ENCODE measurements at places on chromosomes 13 and 19.
A peak's percentile ranks its signal among the peaks of the same experiment; 100 is the strongest.

- no peak for DNase-seq
These were observed 1108.8 kb upstream of the PCDH20 start for GRCh38 chr13:62524498-62524897.

GRCh38 chr19:10538204-10538983, 5.3 kb upstream of the ATG4D start:
- DNase-seq: no peak

- DNase-seq: peak; percentile 75
These were observed 2.0 kb upstream of the ARHGAP45 start for GRCh38 chr19:1064661-1065605.

DNA sequence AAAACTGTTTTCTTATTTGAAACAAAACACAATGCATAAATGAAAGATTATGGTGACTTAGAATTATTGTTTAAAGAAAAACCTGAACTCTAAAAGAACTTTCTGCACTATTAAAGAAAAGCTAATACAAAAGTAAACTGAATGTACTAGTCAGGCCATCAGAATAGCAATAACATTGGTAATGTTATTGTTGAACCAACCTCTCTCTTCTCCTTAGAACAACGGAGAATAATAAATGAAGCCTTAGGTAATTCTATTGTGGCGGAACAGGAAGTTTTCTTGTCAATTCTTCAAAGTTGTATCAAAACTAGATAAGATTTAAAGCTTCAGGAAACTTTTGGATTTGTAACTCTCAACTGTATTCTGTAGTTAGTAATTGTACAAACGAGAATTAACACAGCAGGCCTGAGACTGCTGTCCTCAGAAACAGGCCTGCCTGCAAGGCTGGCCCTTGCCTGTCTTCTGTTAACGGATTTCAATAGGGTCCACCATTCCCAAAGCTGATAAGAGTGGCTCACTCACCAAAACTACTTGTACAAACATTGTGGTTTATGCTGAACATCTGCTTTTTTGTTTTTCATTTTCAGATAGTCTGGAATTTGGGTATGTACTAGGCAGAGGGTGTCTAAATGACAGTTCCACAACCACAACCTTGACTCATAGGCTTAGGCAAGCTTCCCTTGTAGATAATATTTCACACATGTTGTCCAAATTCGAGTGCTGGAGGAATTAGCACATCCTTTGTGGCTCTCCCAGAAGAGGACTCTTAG, 825.8 kb downstream of the GPC5 start:
- no peak for DNase-seq

DNA sequence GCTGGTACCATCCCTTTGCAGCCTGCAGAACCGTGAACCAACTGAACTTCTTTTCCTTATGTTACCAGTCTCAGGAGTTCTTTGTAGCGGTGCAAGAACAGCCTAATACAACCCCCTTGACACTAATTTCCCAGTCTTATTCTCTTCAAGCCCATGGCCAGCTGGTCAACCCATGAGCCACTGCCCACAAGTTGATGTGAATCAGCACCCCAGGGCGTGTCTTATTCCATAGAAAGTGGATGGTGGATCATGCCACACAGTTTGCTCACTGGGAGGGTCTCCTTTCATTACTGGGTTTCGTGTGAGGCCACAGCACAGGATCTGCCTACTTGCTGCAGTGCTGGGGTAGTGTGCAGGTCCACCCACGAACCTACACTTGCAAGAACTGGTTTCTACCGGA, 27.0 kb downstream of the TEX29 start:
- DNase-seq: no peak

DNA sequence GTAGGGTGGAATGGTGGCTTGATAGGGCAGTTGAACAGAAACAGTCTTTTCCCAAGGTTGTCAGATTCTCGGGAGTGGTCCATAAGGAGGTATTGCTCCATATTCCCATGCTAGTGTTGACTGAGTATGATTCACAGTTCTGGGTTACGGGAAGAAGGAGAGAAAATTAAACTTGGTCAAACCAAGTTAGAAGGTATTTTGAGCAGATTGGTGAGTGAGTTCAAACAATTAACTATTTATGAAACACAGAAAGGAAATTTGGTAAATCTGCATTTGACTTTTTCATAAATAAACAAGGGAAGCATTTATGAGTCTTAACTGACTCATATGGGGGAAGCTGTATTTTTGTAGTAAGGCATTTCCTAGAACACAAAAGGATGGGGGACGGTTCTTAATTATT, 2419.4 kb downstream of the PCDH9 start:
- no peak for DNase-seq

DNA sequence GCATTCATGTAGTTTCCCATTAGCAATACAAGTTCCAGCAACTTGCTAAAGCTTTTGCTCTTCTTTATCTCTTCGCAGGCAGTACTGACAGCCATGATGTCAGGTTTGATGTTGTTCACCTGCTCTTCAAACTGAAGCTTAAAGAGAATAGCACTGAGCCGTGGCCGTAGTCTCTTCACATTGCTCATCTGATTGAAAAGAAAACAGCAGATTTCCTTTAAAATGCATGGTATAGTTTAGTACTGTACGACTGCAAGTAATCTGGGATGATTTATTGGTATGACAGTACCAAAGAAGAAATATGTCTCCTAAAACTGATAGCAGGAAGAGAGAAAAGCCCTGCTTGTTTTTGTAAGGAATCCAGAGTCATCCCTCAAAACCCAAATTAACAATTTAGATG, 284.4 kb downstream of the DIAPH3 start:
- no peak for DNase-seq

GRCh38 chr13:34515201-34515600, 426.9 kb upstream of the NBEA start:
- no peak for DNase-seq

GRCh38 chr13:45522571-45522970, 57.8 kb downstream of the COG3 start:
- no peak for DNase-seq

- no peak for DNase-seq
These were observed 676 bp downstream of the CD320 start for GRCh38 chr19:8307400-8307964.

DNA sequence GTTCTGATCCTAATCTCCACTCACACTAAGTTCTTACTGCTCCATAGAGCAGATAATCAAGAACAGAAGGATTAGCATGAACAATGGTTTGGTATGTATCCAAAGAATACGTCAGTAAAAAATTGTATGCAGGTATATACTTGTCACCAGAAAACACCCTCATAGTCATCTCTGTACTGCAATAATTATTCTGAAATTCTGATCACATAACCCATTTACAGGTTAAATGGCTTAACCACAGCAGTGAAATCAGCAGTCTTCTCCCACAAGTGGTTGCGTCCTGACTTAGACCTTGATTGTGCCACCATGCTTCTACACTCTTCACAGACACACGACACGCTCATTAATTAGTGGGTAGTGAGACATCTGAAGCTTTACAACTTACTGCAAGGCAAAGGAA, 50.9 kb downstream of the LNX2 start:
- DNase-seq: no peak

DNA sequence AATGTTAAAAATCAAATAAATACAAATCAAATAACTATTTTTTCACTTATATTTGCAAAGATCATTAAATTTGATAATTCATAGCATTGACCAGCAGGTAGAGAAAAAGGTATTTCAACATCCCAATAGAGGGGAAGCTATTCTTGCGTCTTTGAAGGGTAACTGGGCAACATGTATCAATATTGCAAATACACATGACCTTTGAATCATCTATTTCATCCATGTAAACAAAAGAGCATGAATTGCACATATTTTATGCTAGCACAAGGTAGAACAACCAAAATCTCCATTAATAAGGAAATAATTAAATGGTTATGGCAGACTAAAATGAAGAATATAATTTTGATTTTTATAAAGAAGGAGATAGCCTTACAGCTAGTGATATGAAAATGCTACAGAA, 372.8 kb downstream of the GPC5 start:
- DNase-seq: no peak

- DNase-seq: no peak
These were observed 509.0 kb upstream of the MIR17HG start for GRCh38 chr13:90838317-90838960.

DNA sequence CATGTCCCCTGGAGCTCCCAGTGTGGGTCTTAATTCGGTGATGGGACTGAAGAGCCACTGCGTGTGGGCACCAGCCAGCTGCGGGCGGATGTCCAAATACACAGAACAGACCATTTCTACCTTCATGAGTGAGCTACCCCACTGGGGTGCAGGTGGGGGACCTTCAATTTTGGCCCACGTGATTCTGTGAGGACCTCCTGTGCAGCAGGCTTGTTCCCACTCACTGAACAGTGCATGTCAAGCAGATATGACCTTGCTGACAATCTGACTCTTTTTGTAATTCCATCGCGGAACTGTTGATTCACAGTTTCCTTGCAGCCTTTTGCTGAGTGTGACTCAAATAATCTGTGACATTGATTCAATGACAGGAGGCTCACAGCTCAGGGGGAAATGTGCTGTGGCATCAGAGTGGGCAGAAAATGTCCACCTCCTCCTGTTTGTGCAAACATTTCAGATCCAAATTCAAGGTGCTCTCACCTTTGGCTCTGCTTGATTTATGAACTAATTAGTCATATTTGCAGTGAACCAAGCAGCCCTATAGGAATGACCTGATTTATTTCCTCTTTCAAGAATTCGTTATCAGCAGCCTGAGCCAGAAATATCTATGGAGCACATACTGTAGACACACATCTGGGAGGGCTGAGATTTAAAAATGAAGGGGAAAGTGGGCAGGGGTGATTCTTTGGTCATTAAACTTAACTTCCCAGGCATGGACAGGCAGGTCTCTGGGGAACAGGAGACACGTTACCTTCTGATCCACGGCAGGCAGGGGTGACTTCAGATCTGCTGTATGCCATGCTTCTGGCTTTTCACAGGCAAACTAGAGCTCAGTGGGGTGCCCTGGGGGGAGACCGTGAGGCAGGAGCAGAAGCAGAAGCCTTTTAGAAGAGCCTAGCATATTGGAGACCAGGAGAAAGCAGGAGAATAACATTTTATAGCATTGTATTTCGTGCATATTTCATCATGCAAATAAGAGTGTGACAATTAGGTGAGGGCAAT, 170.0 kb upstream of the KL start:
- no peak for DNase-seq

GRCh38 chr13:36536546-36536945, 104.3 kb downstream of the CCNA1 start:
- no peak for DNase-seq

DNA sequence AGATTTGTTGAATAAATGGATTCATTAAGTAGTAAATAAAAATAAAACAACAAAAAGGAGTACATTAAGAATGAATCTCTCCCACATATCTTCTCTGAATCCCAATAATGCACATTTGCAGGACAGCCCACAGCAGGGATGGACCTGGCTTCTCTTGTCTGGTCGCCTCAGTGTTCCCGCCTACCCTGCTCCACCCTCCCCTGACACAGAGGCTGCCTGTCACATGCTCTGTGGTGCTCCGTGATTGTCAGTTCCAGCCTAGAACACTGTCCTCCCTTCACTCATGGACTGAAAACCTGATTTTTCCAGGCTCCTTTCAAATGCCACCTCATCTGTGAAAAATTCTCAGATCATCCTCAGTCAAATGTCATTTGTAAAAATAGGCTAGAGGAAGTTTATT, 94.5 kb upstream of the GPR12 start:
- no peak for DNase-seq

DNA sequence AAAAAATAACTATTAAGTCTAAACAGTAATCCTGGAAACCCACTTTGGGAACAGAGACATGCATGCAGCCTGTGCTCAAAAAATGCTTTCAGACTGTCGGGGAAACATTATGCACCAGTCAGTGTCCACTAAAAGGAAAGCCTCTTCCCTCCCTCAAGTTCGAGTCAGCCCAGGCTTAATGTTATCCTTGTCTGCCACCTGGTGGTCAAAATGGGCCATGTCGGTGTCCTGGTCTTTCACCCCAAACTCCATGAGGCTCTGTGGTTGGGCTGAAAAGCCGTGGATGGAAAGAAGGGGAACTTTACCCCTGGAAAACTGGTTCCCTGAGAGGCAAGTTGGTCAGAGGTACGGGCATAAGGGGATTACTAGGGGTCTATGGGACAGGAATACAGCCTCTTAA, 88.4 kb upstream of the ZNF492 start:
- peak; percentile 28 for DNase-seq

DNA sequence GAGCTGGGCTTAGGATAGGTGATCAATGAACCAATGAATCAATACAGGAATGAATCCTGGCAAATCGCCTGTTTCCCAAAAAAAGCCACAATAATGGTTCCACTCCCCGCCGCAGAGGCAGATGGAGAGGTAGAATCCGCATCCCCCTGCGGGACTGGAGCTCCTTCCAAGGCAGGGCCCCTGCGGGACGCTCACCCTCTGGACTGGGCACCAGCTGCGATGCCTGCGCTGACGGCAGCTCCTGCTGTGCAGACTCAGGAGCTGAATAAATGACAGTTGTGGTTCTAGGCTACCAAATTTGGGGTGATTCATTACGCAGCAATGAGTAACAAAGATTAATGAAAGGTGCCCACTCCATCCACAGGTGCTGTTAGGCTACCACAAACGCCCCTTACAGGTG, 8.8 kb upstream of the CDC34 start:
- DNase-seq: no peak

GRCh38 chr13:108407495-108407894, 138.0 kb downstream of the TNFSF13B start:
- no peak for DNase-seq

DNA sequence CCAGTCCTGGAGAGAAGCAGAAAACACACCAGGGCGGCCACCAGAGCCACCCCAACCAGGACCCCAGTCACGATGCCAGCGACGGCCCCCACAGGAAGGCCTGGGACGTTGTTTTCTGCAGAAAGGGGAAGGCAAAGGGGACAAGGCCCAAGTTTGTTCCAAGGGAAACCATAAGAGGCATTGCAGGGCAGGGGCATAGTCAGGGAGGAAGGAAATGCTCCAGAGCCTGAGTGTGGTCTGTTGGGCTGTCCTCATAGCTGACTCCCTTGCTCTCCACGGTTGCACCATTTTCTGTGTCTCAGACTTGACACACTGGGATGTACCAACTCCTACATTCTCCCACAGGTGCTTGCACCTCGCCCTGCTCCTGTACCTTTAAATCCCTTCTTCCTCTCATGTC, 5.2 kb downstream of the CEACAM4 start:
- DNase-seq: no peak

- DNase-seq: no peak
These were observed 394.1 kb upstream of the SLITRK6 start for GRCh38 chr13:86193281-86193680.

- no peak for DNase-seq
These were observed 9.7 kb upstream of the ATP1A3 start for GRCh38 chr19:42003506-42004294.

- DNase-seq: no peak
These were observed 1.5 kb upstream of the DAND5 start for GRCh38 chr19:12967907-12968306.

GRCh38 chr13:24056616-24057137, 103.8 kb upstream of the SPATA13 start:
- DNase-seq: no peak

- DNase-seq: no peak
These were observed 403.8 kb upstream of the PRR20A start for GRCh38 chr13:56736966-56737365.

- no peak for DNase-seq
These were observed 22.5 kb downstream of the CCDC8 start for GRCh38 chr19:46390866-46391265.

GRCh38 chr13:43805071-43805468, 18.3 kb upstream of the ENOX1 start:
- DNase-seq: no peak

- no peak for DNase-seq
These were observed 53.4 kb downstream of the TSSK6 start for GRCh38 chr19:19461671-19462622.

GRCh38 chr13:93851236-93851635, 624.6 kb downstream of the GPC6 start:
- no peak for DNase-seq
